ENCODE measurements at places on chromosomes 6 and 20.

GRCh38 chr6:137261761-137262160 lies 42.6 kb upstream of the IFNGR1 start:
- no peak for DNase-seq

- DNase-seq: no peak
These were observed 4.8 kb downstream of the NDRG3 start for GRCh38 chr20:36741072-36741471.

DNA sequence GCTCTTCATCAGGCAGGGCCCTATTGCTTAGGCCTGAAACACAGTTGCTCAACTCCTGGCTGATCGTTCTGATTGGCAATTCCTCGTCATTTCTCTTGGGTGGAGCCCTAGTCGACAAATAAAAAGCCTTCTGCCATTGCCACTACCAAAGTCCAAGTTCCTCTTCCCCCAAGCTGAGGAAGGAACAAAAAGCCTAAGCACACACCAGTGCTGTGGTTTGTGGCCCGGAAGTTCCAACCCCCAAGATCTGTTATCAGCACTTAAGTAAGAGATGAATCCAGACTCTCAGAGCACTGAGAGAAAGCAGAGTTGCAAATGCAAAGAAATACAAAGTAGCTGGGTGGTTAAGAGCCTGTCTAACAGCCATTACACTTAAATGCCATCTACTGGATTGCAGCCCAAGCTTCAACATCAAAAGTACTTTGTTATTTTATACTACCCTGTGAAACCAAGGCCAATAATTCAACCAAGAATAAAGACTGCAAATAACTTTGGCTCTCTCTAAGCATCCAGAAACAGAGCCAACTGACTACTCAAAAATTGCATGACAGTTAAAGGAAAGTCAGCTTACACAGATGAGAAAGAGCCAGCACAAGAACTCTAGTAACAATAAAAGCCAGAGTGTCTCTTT lies 1024.0 kb downstream of the GRIK2 start:
- DNase-seq: no peak

GRCh38 chr6:158408552-158409130 lies 96.4 kb downstream of the TULP4 start:
- no peak for DNase-seq

DNA sequence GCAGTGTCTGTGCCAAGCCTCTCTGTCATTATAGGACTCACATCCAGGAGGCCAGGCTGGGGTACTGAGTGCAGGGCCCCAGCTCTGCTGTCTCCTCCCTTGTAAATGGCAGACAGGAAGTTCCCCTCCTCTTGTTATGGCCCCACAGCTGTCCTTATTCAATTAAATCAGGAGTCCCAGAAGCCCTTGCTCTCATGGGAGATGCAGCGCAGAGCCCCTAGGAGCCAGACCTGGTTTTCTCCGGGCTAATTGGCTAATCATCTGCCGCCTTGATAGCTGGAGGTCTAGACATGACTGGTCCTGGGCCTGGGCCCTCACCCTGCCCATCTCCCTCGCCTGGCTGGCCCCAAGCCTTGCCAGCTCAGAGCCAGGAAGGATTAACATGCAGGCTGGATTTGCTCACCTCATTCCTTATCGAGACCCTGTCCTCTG lies 172.0 kb downstream of the VEGFA start:
- DNase-seq: no peak

DNA sequence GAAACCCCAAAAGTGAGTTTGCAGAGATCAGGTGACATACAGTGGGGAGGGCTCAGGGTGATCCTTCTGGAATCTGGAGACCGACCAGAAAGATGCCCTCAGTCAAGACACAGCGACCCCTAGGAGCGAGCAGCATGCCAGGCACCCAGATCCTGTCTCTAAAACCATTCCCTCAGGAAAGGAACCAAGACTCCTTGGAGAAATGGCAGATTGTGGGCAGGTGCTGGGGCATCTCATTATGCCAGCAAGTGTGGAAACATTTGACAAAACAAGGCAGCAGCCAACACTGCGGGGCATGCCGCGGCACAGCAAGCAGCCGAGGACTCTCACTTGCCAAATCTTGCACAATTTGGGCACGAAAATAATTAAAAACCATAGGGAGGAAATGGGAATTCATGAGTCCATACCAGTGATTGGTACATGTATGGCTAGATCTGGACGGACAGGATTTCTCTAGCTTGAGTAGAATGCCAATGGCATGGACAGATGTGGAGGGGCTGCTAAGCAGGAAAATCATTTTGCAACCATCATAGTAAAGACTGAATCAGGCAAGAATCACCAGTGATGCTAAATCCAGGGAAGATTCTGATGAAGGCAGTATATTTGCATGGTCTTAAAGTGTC lies 76.9 kb downstream of the GINS1 start:
- no peak for DNase-seq

DNA sequence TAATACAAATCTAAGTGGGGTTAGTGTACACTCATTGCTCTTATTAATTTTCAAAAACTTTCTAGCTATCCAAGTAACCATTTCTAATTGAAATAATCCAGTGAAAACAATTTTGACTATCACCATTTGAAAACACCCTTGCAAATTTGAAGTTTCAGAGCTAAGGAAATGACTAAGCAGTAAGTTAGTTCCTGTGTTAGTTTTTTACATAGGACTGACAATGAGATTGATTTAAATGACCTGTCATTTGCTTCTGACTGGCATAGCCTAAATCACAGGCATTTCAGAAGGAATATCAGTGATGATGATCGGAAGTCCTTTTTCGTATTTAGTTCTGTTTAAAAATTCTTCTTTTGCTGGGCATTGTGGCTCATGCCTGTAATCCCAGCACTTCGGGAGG lies 27.0 kb downstream of the STK4 start:
- DNase-seq: no peak

DNA sequence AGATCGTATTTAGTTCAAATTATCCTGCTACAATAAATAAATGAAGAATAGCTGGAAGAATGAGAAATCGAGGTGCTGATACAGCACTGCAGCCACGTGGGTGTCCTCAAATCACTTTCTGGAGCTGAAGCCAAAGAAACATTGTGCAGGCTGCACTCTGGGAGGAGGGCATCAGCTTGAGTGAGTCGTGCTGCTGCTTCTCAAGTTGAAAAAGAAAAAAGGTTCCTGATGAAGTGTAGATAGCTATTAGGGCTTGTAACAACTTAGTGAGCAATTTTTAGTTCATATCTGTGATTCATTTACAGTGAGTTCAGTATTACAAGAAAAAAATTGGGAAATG lies 40.5 kb downstream of the DSE start:
- no peak for DNase-seq

- DNase-seq: no peak
These were observed 8.9 kb downstream of the TGIF2 start for GRCh38 chr20:36582322-36582721.

- no peak for DNase-seq
These were observed 315.1 kb upstream of the PRND start for GRCh38 chr20:4406627-4407026.

- no peak for DNase-seq
These were observed 305.9 kb downstream of the CLIC5 start for GRCh38 chr6:45709781-45710220.

- no peak for DNase-seq
These were observed 38.5 kb upstream of the TFB1M start for GRCh38 chr6:155352811-155353210.

- no peak for DNase-seq
These were observed 20.8 kb downstream of the TULP4 start for GRCh38 chr6:158333094-158333493.

DNA sequence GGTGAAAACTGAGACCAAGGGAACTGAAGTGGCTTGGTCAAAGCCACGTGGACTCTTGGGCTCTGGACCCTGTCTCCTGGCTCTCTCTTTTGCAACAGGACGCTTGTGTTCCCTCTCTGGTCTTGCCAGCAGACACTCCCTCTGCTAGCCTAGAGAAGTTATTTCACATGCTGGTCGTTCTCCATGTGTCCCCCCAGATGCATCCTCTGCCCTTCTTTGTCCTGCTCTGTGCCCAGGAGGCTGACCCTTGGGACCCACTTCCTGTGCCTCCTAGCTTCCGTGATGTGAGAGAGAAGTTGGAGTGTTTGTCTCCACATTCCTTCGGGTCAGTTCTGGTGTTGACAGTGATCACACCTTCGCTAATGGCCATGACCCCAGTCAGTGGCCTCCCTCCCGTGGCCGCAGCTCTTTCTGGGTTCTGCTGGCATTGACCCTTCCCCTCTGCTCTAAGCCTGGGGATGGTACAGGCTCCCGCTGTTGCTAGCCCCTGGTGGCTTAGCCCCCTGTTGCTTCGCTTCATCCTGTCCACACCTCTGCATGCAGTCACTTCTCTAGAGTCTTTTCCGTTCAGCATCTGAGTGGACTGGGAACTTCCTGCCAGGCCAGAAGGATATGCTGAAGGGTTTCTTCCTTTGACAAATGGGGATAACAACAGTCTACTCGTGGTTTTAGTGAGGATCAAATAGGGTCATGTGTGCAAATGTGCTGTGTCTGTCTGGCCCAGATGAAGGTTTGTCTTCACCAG lies 70.1 kb upstream of the BMP2 start:
- no peak for DNase-seq

DNA sequence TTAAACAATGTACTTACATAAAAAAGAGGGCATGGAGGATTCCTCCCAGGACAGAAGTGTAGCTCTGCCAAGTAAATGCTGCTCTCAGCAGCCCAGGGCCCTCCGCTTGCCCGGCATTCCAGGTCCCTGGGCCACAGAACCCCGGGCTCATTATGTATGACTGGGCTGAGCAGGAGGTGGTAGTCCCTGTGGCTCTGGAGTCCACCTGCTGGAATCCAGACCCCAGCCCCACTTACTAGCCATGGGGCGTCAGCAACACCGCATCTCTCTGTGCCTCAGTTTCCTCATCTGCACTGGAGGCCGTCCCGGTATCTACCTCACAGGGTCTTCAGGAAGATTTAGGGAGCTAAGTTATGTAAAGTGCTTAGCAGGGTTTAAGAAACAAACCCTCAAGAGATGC lies 55.4 kb downstream of the PSMG4 start:
- DNase-seq: no peak

DNA sequence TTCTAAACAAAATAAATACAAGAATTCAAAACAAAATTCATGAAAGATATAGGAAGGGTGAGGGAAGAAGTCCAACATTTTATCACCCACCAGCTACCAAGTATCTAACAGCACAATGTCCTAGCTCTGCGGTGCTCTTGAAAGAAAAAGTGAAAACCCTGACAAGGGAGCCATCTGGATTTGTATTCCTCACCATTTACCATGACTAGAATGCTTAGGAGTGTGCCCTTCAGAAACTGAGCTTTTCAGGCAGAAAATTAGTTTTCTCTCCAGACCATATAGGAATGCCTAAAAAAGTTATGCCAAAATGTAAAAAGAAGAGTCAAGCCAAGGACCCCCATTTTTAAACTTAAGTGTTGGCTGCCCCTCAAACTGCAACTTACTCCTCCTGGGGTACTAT lies 4.5 kb downstream of the SNX5 start:
- no peak for DNase-seq

GRCh38 chr6:31918069-31918720 lies 9.3 kb upstream of the C2 start:
- DNase-seq: no peak

- DNase-seq: no peak
These were observed 67.8 kb upstream of the SMIM29 start for GRCh38 chr6:34316431-34317171.

DNA sequence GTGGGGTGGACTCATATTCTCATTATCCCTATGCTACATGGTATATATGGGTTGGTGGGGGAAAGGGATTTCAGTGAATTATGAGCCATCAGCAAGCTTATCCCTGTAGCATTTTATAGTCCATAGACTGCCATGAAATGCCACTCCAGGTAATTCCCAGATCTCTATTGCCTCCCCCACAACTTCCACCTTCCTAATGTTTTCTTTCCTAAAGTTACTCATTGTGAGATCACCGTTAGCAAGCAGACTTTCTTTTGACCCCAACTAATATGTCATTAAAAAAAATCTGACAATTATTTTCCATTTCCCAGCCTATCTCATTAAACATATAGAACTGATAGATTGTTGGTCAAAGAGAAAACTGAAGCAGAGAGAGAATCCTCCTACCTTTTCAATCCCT lies 40.7 kb upstream of the TBX18 start:
- no peak for DNase-seq

- no peak for DNase-seq
These were observed 15.8 kb downstream of the RRP36 start for GRCh38 chr6:43037197-43037596.

DNA sequence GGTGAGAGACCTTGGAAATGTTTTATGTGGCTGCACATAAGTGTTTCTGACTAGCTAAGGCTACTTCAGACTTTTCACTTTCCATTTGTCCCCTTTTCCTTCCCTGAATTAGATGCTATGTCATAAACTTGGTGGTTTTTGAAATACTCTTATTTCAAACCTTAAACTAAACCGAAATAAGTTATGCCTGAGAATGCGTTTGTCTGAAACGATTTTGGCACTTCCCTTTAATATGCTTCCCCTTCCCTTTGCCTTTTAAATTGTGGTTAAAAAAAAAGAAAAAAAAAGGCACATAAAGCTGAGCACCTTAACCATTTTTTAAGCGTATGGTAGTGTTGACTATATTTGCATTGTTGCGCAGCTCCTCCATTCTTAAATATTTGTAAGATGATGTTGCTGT lies 14.3 kb downstream of the ZNF451 start:
- no peak for DNase-seq

GRCh38 chr6:7178280-7178679 lies 70.5 kb downstream of the RREB1 start:
- no peak for DNase-seq

DNA sequence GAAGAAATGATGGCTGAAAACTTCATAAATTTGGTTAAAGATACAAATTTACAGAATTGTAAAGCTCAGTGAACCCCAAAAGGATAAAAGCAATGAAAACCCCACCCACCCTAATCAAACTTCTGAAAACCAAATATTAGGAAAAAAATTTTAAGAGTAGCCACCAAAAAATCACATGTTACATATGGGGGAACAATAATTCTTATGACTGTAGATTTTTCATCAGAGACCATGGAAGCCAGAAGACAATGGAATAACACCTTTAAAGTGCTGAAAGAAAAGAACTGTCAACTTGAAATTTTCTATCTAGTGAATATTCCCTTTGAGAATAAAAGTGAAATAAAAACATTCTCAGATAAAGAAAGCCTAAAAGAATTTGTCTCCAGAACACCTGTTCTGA lies 24.4 kb downstream of the PROCR start:
- DNase-seq: no peak

GRCh38 chr20:19949195-19949867 lies 67.8 kb upstream of the NAA20 start:
- DNase-seq: no peak

GRCh38 chr20:50224531-50225255 lies 34.1 kb downstream of the CEBPB start:
- no peak for DNase-seq

DNA sequence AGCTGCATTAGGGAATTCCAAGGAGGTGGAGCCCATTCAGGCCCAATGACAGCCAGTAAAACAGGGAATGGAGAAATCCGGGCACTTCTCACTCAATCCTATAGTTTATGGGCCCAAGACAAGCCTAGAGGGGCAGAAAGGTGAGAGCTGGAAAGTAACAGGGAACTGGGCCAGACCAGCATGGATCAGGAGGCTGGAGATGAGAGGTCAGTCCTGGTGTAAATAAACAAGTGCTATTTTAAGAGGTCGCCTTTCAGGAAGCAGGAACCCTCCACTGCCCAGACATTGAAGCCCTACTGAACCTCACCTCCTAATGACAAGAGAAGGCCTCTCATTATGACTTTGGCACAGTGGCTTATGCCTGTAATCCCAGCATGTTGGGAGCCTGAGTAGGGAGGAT lies 57.2 kb upstream of the TGM3 start:
- no peak for DNase-seq

All from NCI-H1417 (cell line).